Sciatic nerve (tissue), 2 donors: ENCODE measurements at places on chromosomes 12 and 14. TPM values are rescaled to one million over a fixed set of nuclear protein-coding genes. Genes with fewer than 3 reads are reported as not detected.

CYP27B1 gene
- total RNA-seq, result 0.98 TPM

EPYC gene
- not detected for total RNA-seq

RASSF8 gene
- total RNA-seq, result 132 TPM

DNA sequence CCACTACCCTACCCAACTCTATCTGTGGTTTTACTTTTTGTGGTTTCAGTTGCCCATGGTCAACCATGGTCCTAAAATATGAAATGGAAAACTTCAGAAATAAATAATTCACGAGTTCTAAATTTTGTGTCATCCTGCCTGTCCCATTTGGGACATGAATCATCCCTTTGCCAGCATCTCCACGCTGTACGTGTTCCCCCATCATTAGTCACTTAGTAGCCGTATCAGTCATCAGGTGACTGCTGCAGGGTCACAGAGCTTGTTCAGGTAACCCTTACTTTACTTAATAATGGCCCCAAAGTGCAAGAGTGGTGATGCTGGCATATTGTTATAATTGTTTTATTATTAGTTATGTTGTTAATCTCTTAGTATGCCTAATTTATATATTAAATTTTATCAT, 209.9 kb downstream of the ITPR2 start:
- DNase-seq, result no peak

- DNase-seq, result no peak
Measured at GRCh38 chr14:53549956-53550355, 396.8 kb upstream of the DDHD1 start.

DNA sequence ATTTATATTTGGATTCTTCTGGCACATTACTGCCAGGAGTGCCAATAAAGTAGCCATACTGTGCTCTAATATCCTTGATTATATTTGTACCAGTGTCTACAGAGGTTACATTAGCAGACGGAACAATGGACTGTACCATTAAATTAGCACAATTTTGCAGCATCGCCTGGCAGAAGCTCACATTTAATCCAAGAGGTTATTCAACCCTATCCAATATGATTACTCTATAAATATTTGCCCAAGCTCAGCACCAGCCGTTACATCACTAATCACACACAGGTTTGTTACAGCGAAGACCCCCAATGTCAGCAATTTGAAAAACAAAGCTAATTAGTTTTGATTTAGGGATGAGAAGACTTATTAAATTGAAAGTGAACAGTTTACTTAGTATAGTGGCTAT, 16.9 kb upstream of the MGST1 start:
- no peak for DNase-seq

GRCh38 chr12:31009976-31010375, 63.7 kb upstream of the DDX11 start:
- no peak for DNase-seq
